NAMALWA (cell line): ENCODE measurements at places on chromosomes 16 and 17.
A peak's percentile ranks its signal among the peaks of the same experiment; 100 is the strongest.

DNA sequence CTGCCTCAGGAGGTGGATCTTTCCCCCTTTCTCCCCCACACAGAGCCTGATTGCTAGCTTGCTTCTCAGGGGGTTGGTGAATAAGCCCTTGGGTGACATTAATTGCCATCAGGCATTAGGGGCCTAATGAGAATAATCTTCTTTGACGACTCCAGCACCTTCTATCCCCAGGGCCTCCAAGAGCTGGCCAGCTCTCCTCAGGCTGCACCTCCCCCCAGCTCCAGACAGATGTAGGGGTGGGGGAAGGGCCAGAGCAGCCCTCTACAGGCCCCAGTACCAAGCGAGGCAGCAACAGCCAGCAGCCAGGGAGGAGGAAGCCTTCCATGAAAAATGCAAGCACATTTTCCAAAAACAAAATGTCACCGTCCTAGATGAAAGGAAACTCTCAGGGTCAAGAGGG lies 1.4 kb upstream of the TMEM132E start:
- no peak for DNase-seq

DNA sequence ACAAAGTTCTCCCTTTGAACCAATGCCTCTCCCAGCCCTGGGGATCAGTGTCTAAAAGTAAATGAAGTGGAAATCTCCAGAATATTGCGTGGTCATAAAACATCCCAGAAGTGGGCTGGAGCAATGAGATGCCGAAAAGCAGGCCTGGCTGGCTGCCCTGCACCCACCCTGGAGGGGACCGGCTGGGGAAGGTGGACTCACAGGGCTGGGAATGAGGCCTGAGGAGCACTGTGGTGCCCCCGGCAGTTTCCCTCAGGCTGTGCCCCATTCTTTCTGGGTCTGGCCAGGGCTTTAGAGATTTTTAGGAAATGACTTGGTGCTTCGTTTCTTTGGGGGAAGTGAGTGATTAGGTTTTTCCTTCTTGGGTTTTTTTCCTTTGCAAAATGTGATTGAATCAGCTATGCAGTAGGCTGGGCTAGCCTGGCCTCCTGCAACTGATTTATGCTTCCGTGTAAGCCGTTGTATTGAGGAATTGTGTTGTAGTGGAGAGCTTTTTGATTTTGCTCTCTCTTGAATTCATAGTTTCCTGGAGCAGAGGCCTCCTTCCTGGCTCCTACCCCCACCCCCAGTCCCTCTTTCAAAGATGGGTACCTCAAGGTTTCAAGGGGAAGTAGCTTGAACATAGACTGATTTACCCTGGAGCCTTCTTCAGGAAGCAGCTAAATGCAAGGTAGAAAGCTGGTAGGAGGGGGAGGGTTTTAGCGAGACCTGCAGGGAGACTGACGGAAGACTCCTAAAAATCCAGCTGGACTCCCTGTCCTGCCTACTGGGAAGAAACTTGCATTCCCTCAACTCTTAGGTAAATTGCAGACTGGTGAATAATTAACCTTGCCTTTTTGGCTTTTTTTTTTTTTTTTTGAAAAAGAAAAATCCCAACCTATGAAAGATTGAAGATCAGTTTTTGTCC lies 170.2 kb downstream of the RAB11FIP4 start:
- DNase-seq = no peak

DNA sequence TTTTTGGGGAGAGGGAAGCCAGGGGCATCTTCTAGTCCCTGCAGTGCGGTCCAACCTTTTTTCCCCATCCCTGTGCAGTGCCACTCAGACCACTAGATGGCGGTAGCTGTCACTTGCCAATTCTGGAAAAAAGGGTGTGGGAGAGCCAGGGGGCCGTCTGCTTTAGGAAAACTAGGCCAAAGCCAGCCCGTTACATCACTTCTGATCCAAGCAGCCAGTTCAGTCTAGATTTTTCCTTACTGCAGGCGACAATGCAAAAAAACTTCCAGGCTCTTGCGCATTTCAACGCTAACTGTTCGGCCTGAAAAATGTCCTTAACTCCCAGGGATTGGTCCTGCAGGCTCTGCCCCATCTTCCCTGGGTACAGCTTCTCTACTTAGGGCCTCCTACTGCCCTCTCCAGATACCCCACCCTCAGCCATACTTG lies 69.2 kb upstream of the CES5A start:
- peak; percentile 53 for DNase-seq

GRCh38 chr16:60905811-60906210 lies 1130.4 kb downstream of the CDH8 start:
- no peak for DNase-seq
